ENCODE measurements at places on chromosomes 2 and 18.

DNA sequence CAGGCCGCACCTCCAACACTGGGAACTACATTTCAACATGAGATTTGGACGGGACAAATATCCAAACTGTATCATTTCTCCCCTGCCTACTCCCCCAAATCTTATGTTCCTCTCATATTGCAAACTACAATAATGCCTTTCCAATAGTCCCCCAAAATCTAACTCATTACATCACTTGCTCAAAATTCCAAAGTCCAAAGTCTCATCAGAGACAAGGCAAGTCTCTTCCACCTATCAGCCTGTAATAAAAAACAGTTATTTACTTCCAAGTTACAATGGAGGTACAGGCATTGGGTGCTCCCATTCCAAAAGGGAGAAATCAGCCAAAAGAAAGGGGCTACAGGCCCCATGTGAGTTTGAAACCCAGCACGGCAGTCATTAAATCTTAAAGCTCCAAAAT lies 12.6 kb upstream of the UGT1A8 start:
- DNase-seq, result no peak

DNA sequence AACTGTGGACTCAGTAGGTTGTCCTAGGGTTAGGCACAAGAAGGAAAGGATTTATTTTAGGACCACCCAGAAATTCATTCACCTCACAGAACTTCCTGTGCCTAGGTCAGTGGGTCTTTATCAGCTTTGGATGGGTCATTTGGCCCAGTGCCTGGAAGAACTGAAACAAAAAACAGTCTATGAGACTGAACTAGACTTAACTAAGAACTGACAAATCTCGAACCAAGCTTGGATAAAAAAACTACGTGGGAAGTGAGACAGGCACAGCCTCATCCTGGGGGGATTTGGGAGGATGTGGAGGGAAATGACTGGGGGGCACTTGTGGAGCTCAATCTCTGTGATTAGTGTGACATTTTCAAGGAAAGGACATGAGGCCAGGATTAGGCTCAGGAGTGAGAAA lies 2.3 kb upstream of the OST4 start:
- no peak for DNase-seq

- no peak for DNase-seq
Observed at GRCh38 chr18:43115076-43115921, at the start of gene RIT2. Gene RIT2 (minus strand): TSS chr18:43115685.

GRCh38 chr2:179305125-179305524 lies 40.5 kb upstream of the SESTD1 start:
- DNase-seq, result no peak

- DNase-seq, result no peak
Observed at GRCh38 chr2:99854236-99854852, 288.0 kb downstream of the AFF3 start.

DNA sequence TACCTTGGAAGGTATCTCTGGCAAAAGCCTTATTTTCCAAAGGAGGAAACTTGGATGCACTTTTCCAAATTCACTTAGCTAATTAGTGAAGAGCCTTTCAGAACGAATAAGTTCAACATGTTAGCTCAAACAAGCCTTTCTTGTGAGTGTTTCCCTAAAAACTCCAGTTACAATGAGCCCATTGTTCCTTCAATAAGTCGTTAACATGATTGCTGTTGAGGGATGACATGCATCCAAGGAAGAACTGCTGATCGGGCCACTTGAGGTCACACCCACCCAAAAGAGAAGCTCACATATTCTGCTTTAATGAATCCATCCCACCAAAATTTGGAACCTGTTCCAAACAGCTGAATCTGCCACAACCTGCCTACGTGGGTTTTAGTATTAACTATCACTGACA lies 48.1 kb upstream of the SLC35G4 start:
- no peak for DNase-seq

DNA sequence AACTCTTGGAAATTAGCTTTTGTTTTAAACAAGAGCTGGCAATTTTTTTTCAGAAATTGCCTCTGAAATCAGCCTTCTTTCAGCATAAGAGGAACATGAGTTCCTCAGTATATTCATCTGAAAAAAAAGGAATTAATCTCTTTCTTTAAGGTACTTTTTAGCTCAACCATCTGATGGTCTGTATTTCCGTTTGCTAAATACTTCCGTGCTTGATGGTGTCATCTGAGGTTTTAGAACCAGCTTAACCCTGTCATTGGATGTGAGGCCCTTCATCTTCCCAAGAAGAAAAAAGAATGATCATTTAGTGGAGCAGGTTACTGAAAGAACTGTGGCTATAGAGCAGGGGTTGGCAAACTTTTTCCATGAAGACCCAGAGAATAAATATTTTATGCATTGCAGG lies 175.0 kb downstream of the TRABD2A start:
- no peak for DNase-seq

DNA sequence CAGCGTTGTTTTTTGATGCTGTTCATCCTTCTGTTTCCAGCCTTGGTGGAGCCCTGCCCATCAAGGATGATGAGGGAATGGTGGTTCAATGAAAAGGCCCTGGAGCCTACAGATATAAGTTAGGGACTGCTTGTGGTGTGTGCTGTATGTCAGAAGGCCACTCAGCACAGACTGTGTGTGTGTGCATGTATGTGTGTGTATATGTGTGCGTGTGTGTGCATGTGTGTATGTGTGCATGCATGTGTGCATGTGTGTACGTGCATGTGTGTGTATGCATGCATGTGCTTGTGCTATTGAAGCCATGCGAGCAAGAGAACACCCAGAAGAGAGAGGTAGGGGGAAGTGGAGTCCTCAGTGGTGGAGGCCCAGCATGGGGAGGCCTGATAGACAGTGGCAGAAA lies 304.9 kb downstream of the CYP26B1 start:
- no peak for DNase-seq

Data from NCI-H1930 (cell line).